Cardiac muscle cell (in vitro differentiated cells and primary cell): ENCODE measurements at places on chromosomes 5 and 9. TPM values are rescaled to one million over a fixed set of nuclear protein-coding genes. Genes with fewer than 3 reads are reported as not detected.

DNA sequence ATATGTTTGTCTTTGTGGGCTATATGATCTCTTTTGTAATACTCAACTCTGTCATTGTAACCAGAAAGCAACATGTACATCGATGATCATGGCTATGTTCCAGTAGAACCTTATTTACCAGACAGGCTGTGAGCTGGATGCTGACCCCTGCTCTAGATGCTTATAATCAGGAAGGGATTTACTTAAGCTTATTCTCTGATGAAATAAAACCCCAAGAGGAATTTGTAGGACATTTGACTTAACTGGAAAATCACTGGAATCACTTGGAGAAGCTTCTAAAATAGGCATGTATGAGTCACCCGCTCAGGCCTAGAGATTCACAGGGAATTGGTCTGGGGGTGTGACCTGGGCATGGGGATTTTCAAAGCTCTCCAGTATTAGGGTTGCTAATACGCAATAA, 285.8 kb upstream of the ZNF608 start:
- H3K27ac ChIP-seq, result no peak overlapping the region
- no peaks in the 10 kb centered on the region for H3K27me3 ChIP-seq
- peaks cover 4% of the 10 kb centered on the region for H3K4me1 ChIP-seq

- no peaks in the 10 kb centered on the region for H3K27me3 ChIP-seq
- DNase-seq, result no peak
- no peaks in the 10 kb centered on the region for H3K36me3 ChIP-seq
- peak overlapping the region; percentile 51 for H3K27ac ChIP-seq
Observed at GRCh38 chr5:62312036-62312435, 6.0 kb downstream of the KIF2A start.

GRCh38 chr9:93138171-93138764, 4.2 kb upstream of the NINJ1 start:
- no peak overlapping the region for H3K27ac ChIP-seq
- H3K36me3 ChIP-seq, result no peaks in the 10 kb centered on the region
- no peaks in the 10 kb centered on the region for H3K27me3 ChIP-seq
- H3K4me1 ChIP-seq, result no peaks in the 10 kb centered on the region
- no peak for DNase-seq
- no peak overlapping the region for H3K4me3 ChIP-seq

GRCh38 chr5:88691230-88691582, 191.8 kb downstream of the MEF2C start:
- H3K36me3 ChIP-seq, result no peaks in the 10 kb centered on the region
- H3K27ac ChIP-seq, result no peak overlapping the region
- H3K4me1 ChIP-seq, result no peaks in the 10 kb centered on the region
- peak overlapping the region; percentile 7 for H3K4me3 ChIP-seq
- H3K27me3 ChIP-seq, result peaks cover 100% of the 10 kb centered on the region

DNA sequence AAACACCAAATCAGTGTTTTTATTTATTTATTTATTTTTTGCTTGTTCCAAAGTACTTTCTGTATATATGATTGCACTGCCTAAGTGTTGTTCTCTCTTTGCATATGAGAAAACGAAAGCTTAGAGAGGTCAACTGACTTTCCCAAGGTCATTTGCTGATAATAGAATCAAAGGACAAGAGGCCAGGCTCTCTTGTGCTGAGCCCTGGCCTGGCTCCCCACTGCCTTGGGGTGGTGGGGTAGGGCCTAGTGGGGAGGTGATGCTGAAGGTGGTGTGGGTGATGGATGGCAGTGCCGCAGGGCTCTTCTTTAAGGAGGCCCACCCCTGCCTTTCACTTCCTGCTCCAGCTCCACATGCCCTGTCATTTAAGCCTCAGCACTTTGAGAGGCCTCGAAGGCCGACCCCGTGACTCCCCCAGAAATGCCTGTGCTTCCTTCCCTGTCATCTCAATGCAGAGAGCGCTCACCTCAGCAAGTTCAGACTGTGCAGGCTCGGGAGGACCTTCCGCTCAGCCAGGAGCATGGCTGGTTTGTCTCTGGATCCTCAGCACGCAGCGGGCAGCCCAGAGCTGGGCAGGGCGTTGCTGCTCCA, 59.5 kb downstream of the SMIM23 start:
- H3K27me3 ChIP-seq, result no peaks in the 10 kb centered on the region
- no peaks in the 10 kb centered on the region for H3K36me3 ChIP-seq
- H3K4me3 ChIP-seq, result no peak overlapping the region
- DNase-seq, result no peak

- no peaks in the 10 kb centered on the region for H3K36me3 ChIP-seq
- peaks cover 14% of the 10 kb centered on the region for H3K4me1 ChIP-seq
- H3K4me3 ChIP-seq, result no peak overlapping the region
- H3K27ac ChIP-seq, result no peak overlapping the region
- peak; percentile 76 for DNase-seq
Observed at GRCh38 chr9:114112778-114113584, 13.9 kb upstream of the KIF12 start.

GRCh38 chr9:85013703-85014102, 344.2 kb downstream of the NTRK2 start:
- H3K27ac ChIP-seq, result no peak overlapping the region
- H3K4me1 ChIP-seq, result no peaks in the 10 kb centered on the region
- no peaks in the 10 kb centered on the region for H3K36me3 ChIP-seq
- no peak for DNase-seq
- H3K4me3 ChIP-seq, result no peak overlapping the region

NRARP gene
- polyA plus RNA-seq, result 8.7 and 12.6 TPM in 2 replicates

BASP1 gene
- polyA plus RNA-seq, result 87.3 and 91.2 TPM in 2 replicates

OTP gene
- polyA plus RNA-seq, result not detected in 2 replicates

SFXN1 gene
- polyA plus RNA-seq, result 81.5 and 102 TPM in 2 replicates
